ENCODE measurements at places on chromosomes 3 and 15.
A peak's percentile ranks its signal among the peaks of the same experiment; 100 is the strongest.

DNA sequence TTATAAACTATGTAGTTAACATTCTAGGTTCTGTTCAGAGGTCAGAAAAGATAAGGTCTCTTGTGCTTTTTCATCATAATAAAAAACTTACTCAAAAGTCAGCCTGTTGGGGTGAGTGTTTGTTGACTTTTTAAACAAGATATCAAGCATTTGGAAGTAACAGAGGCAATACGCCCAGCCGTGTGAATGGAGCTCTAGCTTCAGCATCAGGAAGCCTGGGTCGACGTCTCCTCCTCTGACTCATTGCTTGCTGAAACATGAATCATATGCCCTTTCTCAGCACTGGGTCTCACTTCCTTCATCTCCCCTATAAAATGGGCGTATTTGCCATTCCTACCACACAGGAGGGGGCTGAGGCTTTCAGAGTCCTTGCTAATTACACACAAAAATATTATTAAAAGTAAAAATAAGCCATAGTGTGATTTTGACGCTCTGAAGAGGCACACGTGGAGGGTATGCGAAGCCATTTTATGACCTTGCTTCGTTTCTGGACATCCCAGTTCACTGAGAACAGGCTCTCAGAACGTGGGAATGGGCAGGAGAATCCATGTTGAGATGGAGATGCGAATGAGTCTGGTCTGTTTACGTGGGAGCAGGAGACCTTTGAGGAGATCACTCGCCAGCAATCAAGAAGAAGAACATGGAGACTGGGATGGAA, 220.8 kb upstream of the TPRG1 start:
- DNase-seq, result no peak

DNA sequence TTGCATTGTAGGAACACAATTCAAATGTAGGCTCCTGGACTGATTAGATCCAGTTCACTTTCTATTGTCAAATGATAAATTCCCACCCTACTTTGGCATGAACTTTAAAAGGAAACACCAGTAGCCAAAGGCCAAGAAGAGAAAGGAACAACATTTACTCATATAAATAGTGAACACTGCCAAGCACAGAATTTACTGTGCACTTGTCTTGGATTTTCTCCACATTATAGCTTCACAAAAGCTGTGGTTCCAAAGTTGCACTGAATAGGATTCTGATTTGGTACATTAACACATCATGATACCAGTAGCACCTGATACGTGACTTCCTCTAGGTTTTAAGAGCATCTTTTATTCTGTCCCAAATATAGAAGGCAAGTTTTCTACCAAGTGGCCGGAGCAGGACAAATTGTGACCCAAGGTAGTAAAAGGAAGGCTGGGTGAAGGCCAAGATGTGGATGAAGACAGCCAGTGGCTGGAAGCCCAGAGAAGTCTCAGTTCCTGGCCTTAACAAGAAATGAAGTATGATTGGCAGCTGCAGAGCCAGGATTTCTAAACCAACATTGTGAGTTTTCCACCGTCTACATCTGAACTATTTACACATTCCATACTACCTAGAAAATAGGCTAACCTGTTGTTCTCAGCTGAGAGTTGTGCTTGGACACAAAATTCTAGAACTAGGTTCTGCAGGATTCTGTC, 206.7 kb downstream of the THRB start:
- DNase-seq, result no peak

DNA sequence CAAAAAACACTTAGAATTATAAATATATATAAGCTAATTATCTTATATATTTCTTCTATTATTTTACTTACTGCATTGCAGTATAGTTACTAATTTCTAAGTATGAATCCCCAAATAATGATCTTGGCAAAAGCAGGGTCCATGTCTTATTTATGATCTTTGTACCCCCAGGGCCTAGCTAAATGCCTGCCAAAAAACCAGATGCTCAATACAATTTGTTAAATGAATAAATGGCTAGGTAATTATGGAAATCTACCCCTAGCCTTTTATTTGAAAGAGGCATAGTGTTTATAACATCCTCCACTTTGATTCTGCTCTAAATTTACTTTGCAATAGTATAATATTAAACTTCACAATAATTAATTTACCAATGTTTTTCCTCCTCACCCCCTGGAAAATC, 69.5 kb downstream of the CSNK1G1 start:
- no peak for DNase-seq

GRCh38 chr3:54507876-54508460, 385.6 kb downstream of the CACNA2D3 start:
- no peak for DNase-seq

- DNase-seq, result no peak
Measured at GRCh38 chr3:14231998-14232501, 53.4 kb downstream of the LSM3 start.

DNA sequence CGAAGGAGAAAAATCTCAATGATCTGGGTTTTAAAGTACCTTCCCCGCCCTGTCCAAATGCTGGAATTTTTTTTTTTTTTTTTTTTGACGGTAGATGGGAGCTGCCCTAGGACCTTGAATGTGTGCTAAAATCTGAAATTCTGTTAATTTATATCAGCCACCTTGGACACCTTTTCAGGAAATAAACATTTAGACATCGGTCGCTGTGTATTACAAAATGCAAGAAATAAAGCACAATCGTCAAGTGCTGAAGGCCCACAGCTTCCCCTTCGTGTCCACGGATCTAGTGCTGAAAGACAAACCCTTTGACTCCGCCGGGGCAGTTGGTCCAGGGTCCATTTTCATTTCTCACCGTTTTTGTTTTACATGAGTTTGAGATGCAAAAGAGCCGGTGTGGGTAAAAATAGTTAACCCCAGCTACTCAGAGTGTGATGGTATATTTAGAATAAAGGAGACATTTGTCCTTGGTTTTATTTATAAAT, 90.2 kb upstream of the CHD2 start:
- peak; percentile 47 for DNase-seq

- DNase-seq, result no peak
Measured at GRCh38 chr3:187252311-187252710, 39.2 kb downstream of the MASP1 start.

DNA sequence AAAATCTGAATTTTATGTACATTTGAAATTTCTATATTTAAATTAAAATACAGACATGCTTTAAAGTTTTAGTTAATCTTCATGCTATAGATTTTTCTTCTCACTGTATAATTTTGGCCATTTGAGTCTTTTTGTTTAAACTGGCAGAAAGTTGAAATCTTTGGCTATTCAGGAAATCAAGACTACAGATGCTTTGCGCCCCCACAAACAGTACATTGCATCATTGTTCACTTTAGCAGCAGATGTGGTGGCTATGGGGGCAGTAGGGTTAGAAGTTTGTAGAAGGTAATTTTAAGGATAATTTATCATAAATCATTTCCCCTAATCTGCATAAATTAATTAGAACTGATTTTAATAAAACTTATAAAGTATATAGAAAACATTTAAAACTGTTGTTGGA, 20.9 kb downstream of the SPPL2A start:
- no peak for DNase-seq

DNA sequence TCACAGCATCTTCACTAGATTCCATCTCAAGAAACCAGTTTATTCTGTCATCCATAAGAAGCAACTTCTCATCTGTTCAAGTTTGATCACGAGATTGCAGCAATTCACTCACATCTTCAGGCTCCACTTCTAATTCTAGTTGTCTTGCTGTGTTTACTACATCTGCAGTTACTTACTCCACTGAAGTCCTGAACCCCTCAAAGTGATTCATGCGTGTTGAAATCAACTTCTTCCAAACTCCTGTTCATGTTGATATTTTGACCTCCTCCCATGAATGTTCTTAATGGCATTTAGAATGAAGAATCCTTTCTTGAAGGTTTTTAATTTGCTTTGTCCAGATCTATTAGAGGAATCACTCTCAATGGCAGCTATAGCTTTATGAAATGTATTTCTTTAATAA, 287.6 kb upstream of the TBL1XR1 start:
- no peak for DNase-seq

DNA sequence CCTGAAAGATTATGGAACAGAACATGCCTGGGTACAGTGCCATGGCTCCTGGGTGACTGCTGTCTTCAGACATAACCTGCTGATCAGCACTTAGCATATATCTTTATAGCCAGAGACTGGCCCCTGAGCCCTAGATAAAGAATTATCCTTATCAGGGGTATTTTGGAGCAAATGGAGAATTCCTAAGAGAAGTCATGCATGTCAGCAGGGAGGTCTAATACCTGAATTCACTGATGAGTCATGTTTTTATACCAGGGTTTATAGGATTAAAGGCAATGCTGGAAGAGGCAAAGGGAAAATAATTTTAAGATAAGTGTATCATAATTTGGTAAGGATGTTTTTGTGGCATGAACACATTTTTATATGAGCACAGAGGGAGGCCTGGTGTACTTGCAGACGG, 159.8 kb downstream of the ADAMTSL3 start:
- no peak for DNase-seq

GRCh38 chr3:124786511-124787241, 56.4 kb downstream of the UMPS start:
- no peak for DNase-seq

- no peak for DNase-seq
Measured at GRCh38 chr3:185915642-185916041, 22.2 kb downstream of the TRA2B start.

GRCh38 chr15:32685576-32685975, 32.2 kb upstream of the GREM1 start:
- DNase-seq, result no peak

GRCh38 chr3:196120291-196120951, 38.5 kb upstream of the TFRC start:
- DNase-seq, result peak; percentile 20

DNA sequence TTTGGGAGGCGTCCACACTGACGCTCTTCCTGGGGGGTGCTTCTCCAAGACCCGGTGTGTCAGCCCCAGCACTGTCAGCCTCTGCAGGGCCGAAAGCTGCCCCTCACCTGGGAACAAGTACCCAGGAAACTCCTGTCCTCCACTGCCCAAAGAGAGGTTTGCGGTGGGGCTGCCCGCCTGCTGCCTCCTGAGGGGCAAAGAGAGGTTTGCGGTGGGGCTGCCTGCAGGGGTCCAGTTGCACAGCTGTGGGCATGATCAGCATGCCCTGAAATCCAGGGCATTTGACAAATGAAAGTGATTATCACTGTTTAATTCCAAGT, 15.1 kb upstream of the SNRPA1 start:
- no peak for DNase-seq

GRCh38 chr3:49650177-49650576, 24.0 kb upstream of the APEH start:
- DNase-seq, result no peak

DNA sequence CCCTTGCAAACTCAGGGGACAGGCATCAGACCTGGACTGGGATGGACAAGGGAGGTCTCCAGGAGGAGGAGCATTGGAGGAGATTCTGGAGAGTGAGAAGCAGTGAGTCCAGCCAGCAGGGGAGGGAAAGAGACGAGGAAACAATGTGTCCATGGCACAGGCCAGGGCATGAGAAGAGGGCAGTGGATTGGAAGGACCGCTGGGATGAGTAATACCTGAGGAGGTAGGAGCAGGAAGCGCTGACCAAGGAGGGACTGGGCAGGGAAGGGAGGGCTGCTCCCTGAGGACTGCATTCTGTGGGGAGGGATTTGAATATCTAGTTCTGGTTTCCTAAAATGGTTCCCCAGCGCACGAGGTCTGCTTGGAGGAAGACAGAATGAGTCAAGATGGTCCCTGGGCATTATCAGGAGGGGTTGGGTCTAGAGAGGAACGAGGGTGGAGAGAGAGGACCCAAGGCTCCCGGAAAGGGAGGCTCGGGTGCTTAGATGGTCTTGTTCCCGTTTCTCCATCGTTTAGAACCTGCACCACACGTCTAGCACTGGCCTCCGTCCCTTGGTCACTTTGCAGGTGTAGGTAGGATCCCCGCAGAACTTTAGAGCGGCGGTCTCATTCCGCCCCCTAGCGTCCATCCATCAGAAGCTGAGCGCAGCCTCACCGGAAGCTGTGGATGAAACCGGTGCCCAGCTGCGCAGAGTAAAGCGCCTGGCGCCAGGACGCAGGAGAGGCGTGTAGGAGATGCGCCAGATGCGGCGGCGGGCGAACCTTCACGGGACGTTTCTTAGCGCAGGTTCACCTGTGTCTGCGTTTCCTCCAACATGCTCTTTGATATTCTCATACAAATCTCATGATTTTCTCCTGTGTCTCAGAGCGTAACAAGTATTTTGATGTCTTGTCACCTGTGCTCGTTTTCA, 190.7 kb upstream of the NDN start:
- no peak for DNase-seq

DNA sequence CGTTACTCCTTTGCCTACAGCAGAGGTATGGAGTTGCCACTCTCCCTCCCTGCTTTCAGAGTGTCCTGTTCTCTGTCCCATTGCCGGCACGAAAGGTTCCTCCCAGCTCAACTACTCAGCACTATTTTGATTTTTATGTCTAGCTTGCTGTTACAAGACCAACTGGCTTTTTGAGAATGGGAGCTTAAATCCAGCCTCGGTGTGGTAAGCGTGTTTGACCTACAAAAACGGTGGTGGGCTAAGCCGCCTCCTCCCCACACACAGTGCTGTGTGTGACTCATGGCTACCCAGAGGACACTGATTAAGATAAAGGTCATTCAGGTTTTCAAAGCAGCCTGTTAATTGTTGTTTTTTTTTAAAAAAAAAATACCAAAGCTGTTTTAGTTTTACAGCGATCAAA, 64.5 kb downstream of the LRTM1 start:
- DNase-seq, result no peak

DNA sequence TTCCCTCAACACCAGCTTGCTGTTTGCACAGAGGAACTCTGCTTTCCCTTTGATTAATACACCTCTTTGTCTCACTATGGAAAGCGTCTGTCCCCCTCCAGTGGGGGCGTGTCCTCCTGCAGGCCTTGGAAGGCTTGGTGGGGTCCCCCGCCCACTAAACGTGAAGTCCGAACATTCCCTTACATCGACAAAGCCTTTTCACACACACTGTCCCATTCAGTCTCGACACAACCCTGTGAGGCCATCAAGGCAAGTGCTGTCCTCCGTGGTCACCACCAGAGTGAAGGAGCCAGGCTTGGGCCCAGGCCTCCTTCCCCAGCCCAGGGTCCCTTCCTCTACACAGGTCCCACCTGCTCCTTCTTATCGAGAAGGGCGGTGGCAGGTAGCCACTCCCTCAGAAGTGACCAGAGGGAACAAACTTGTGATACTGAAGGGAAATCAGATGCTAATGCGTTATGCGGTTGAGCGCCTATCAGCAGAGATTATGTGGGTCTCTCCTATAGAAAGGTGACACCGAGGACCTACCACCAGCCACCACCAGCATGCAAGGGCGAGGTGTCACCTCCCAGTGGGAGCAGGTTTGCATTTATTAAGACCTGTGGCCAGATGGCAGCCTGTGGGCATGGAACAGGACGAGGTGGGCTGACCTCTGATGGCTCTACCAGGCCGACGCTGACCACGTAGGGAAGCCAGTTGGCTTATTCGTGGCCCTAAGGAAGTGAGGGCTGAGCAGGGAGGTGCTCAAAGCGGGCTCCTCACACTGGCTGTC, 6.6 kb downstream of the NRROS start:
- DNase-seq, result no peak

DNA sequence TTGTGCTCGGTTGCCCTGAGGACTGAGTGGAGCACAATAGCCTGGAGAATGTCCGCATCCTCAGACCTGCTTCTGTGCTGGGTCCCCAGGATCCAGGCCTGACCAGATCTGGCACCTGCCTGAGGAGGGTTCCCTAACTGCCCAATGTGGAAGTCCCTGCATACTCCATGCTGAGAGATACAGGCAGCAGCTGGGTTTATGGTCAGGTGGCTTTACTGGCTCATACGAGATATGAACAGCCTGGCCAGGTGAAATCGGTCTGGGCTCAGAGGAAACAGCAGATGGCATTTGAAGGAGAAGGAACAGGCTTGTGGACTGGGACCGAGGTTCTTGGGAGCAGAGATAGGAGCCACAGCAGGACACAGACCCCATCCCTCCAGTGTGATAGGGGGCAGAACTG, 18.2 kb upstream of the KIF23 start:
- DNase-seq, result no peak

- DNase-seq, result no peak
Measured at GRCh38 chr3:20608054-20608738, 422.2 kb upstream of the SGO1 start.
